Epithelial cell of esophagus (primary cell): ENCODE measurements at places on chromosomes 13 and 19.

DNA sequence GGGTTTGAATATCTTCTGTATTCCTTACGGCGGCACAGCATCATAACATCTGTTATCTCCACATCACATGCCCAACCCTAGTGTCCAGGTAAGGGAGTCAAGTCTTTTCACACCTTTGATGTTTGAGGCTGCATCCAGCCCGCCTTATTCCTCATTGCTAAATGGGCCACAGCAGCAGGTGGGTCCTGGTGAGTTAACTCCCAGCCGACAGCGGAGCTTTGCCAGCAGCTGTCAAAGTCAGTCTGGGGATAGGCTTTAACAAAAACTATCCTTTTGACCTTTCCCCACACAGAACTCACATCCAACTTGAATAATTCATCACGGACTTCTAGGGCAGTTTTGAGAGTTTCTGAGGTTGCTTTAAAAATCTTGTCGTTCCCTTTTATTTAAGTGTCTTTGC lies 235.1 kb downstream of the DLEU7 start:
- DNase-seq, result no peak

DNA sequence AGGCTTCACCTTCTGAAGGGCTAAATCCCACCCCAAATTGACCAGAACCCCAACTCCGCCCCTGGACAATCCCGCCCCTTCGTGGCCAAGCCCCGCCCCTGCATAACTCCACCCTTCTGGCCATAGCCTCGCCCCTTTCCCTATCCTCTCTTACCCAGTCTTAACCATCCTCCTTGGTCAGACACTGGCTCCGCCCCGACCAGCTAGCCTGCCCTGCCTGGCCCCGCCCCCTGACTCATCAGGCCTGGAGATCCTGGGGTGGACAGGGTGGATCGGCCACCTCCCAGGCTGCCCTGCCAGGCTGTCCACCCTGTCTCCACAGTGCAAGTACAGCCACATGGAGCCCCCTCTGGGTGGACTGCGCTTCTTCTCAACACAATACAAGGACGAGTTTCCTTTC lies 8.0 kb upstream of the ZNF358 start:
- DNase-seq, result peak; percentile 82

DNA sequence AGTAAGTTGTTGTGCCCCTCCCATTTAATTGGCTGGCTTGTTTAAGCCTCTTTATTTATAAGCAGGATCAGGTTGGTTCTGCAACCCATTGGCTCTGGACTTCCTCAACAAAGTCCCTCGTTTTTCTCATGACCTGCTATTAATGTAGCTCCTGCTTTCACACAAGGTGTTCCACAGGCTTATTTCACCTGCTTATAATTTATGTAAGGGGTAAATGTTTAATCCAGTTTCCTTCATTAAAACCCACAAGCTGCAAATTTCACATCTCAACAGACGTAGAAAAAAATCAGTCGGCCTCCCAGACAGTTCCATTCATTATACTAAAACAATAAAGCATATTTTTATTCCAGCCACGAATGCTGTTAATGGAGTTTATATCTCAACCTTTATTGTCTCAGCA lies 86.1 kb downstream of the TBC1D4 start:
- DNase-seq, result no peak

- DNase-seq, result no peak
These were observed 34.2 kb downstream of the KCTD12 start for GRCh38 chr13:76851961-76852360.

- DNase-seq, result no peak
These were observed 7.4 kb downstream of the FUT6 start for GRCh38 chr19:5832061-5832460.

GRCh38 chr19:5933391-5934068 lies 19.5 kb downstream of the CAPS start:
- no peak for DNase-seq

GRCh38 chr19:39906283-39906682 lies 28.2 kb downstream of the FCGBP start:
- DNase-seq, result no peak

DNA sequence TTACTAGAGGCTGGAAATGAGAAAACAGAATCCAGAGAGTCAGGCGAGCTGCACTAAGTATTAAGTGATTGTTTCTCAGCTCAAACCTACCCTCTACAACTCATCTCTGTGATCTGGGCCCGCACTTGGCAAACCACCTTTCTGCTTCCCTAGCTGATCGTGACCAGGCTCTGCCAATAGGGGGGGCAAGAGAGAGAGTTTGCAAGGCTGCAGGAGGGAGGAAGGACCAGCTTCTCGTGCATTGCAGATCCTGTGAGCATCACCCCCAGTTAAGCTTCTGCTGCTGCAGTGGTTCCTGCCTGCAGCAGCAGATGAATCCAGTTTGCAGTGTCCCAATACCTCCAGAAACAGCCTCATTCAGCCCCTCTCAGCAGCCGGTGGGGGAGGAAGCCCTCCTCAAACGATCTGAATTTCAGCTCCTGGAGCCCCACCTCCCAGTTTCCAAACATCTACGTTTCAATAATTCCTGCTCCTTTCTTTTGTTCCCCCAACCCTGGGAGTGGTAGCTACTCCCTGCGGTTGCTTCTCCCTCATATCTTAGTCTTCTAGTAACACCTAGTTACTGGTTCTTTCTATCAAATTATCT lies 20.0 kb downstream of the XRCC1 start:
- peak; percentile 80 for DNase-seq

- no peak for DNase-seq
These were observed 1.7 kb upstream of the ZNF865 start for GRCh38 chr19:55603581-55604292.

DNA sequence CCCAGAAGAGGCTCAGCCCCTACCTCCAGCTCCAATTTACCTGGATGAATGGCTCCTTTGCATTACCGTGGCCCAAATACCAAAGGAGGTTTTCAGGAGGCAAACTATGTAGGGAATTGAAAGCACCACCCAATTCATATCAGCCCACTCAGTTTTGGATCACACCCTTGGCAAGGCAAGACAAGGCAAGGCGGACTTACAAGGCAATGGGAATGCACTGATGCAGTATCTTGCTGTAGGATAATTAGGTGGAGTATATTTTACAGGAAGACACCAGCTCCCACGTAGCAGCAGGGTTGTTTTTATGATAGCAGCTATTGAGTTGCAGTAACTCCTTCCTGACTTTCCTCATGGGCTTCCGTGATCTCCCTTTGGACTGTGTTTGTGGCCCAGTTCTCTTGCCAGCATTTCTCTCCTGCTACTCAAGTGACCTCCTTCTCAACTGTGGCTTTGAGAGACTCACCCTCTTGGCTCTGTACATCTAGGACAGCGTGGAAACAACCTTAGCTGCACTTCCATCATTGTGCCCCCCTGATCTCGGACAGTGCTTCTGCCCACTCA lies 935.9 kb downstream of the EFNB2 start:
- DNase-seq, result no peak

- DNase-seq, result no peak
These were observed 182.5 kb downstream of the NDFIP2 start for GRCh38 chr13:79663435-79663834.

DNA sequence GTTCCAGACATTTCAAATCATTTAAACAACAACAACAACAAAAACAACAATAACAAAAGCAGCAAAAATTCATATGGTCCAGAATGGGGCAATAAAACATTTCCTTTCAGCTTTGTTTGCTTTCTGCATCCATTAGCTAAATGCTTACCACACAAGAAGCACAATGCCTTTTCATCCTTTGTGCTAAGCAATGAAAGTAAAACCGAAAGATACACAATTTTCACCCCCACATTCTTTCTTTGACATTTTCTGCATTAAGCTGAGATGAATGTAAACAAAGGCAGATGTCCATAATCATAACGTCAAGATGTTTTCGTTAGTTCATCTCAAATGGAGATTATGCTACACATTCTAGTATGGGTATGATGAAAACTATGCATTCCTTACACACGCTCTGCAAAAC lies 568.5 kb downstream of the SLITRK6 start:
- DNase-seq, result no peak

DNA sequence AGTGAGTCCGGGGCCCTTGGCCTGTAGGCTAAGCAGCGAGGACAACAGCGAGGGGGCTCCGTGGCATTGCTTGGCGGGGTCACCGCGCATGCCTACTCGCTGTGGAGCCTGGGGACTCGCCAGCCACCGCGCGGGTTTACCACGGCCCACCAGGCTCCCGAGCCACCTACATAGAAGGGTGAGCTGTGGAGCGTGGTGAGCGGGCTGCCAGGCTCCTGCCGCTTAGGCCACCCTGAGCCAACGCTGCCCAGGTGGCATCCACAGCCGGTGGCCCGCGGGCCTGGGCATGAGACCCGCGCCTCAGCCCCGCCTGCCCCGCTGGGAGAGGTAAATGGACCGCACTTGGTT lies 31.2 kb downstream of the C1QTNF9 start:
- no peak for DNase-seq

- peak; percentile 73 for DNase-seq
These were observed 6.0 kb downstream of the PEX11G start for GRCh38 chr19:7482584-7483439.

DNA sequence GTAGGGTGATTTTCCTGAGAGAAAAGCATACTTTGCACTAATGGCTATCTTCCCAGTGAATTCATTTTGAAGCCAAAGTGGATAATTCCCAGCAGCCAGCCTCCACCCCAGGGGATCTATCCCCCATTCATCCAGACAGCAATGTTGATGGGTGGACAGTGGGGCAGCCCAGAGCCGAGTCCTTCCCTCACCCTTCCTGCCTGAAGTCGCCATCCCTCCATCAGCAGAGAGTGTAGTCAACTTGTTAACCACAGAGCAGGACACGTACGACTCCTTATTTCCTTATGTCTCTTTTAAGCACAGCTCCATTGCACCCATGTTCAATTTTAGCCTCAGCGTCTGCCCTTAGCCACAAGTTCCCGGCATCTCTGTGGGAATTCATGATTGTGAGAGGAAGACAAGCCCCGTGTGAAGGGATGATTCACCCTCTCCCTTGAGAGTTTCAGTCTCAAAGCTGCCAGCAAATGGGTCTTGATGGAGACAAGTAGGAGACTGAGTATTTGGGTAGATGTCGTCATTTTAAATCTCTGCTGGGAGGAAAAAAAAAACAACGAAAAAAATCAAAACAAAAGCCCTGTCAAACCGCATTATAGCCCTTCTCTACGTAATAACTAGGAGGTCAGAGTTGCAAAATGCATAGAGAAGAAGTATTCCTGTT lies 58.3 kb upstream of the MEDAG start:
- peak; percentile 83 for DNase-seq

DNA sequence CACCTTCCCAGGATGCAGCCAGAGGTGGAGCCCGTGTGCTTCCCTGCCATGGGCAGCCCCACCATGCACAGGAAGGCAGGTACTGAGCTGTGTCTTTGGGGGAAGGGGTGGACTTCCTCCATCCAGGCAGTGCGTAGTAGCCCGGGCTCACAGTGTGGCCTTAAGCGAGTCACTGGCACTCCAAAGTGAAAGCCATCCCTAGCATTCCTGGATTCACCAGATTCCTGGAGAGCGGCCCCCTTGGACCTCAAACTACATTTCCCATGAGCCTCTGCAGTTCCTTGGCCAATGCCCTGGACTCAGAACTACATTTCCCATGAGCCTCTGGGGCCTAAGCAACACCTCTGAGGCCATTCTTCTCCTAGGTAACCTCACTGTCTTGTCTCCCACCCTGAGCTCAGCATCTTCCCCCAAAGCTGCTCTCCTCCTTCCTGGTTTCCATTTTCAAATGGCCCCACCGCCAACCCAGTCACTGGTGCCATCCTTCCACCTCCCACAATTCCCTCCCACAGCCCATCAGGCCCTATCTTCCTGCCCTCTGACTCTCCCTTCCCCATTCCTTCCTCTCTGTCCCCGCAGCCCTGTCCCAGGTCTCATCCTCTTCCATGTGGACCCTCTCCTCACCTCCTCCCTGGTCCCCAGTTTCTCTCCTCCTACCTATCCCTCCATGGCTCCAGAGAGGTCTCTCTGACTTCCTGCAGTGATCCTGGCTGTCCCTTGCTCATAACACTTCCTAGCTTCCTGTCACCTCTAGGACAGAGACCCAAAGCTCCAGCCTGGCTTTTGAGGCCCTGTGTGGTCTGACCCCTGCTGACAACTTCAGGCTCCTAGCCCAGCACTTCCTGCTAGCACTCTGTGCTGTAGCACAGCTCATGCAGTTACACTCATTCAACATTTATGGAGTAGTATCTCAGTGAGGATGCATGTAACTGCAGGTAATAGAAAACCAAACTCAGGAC lies at the start of gene C19orf81:
TSS of gene C19orf81 (plus strand) at position 13 of the 959 bp plus-strand sequence. CDS start at position 13, 0 bp downstream.
- no peak for DNase-seq

DNA sequence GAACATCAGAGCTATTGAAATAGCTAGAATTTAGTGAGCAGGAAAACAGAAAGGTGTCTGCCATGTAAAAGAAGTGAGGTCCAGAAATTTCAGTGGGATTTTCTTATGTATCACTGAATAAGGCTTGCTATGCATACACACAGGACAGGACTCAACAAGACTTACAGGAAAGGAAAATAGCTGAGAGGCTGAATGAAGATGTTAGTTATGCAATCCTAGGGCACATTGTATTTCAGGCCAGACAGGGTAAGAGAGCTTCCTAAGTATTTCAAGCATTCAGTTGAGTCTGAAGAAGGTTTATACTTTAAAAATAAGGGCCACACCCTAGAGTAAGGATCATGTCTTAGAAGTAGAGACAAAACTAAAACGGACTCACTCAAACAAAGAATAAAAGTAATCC lies 419.9 kb upstream of the PRR20A start:
- DNase-seq, result peak; percentile 96

DNA sequence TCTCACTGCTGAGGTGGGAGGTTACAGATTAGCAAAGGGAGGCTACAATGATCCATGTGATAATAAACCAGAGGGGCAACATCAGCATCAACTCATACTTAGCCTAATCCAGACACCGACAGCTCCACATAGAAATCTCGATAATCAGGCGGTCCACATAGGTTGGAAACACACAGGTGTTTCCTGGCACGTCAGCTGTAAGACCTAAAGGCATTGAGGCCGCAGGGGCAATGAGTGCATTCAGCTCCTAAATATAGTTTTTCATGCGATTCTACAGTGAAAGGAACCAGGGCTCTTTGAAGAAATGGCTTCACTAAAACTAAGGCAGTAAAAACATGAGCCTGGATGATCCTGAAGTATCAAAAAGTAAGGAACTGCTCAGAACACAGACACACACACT lies 19.3 kb downstream of the PLPP2 start:
- DNase-seq, result no peak

- no peak for DNase-seq
These were observed 9.5 kb downstream of the DOCK6 start for GRCh38 chr19:11252665-11253355.

DNA sequence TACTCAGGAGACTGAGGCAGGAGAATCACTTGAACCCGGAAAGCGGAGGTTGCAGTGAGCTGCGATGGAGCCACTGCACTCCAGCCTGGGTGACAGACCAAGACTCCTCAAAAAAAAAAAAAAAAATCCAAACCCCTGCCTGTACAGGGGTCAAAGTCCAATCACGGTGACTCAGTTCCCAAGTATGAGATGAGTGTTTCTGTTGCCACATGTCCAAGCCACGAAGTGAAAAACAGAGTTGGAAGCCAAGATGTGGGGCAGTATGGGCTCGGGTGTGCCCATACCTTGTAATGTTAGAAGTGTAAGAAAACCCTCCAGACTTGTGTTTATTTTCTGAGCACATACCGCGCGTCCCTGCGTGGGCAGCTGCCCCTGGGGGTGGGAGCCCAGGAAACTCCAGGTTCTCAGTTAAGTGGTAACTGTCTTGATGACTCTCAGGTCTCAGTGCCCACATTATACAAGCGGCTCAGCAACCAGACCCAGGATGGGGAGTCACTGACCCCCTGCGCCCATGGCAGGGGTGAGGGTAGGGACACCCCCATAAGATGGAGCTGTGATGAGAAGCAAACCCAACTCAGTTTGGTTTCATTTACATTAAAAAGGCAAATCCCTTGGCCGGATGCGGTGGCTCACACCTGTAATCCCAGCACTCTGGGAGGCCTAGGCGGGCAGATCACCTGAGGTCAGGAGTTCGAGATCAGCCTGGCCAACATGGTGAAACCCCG lies 1.2 kb upstream of the GPX4 start:
- DNase-seq, result peak; percentile 98

GRCh38 chr13:104355041-104355670 lies 1288.9 kb upstream of the SLC10A2 start:
- DNase-seq, result no peak
